ENCODE measurements at places on chromosomes 2 and 18. TPM values are rescaled to one million over a fixed set of nuclear protein-coding genes. Genes with fewer than 3 reads are reported as not detected.

GRCh38 chr2:71716697-71717624, 263.6 kb downstream of the DYSF start:
- peaks cover 16% of the 10 kb centered on the region for H3K27me3 ChIP-seq
- H3K36me3 ChIP-seq, result no peaks in the 10 kb centered on the region
- no peak overlapping the region for H3K4me3 ChIP-seq
- DNase-seq, result no peak
- no peak overlapping the region for H3K27ac ChIP-seq

- H3K4me1 ChIP-seq, result peaks cover 40% of the 10 kb centered on the region
- peak overlapping the region; percentile 87 for H3K27ac ChIP-seq
- DNase-seq, result peak; percentile 99
- no peak overlapping the region for H3K4me3 ChIP-seq
- no peaks in the 10 kb centered on the region for H3K27me3 ChIP-seq
Observed at GRCh38 chr2:10493634-10494281, 45.6 kb upstream of the ODC1 start.

- no peak for DNase-seq
- no peak overlapping the region for H3K4me3 ChIP-seq
- peaks cover 20% of the 10 kb centered on the region for H3K36me3 ChIP-seq
- H3K27me3 ChIP-seq, result no peaks in the 10 kb centered on the region
Observed at GRCh38 chr2:112827604-112828185, 8.9 kb downstream of the IL1B start.

DNA sequence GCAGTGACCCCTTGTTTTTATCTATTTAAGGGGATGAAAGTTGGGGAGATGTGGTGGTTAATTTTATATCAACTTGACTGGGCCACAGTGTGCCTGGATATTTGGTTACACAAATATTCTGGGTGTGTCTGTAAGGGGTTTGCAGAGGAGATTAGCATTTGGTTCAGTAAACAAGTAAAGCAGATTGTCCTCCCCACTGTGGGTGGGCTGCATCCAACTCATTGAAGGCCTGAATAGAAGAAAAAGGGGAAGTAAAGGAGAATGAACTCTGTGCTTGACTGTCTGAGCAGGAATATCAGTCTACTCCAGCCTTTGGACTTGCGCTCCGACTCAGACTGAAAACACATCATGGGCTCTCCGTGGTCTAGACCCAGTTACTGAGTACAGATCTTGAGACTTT, 80.9 kb downstream of the GCA start:
- DNase-seq, result no peak
- H3K27me3 ChIP-seq, result no peaks in the 10 kb centered on the region
- H3K4me3 ChIP-seq, result no peak overlapping the region
- H3K4me1 ChIP-seq, result no peaks in the 10 kb centered on the region

- no peak overlapping the region for H3K4me3 ChIP-seq
- H3K4me1 ChIP-seq, result peaks cover 20% of the 10 kb centered on the region
- no peak overlapping the region for H3K27ac ChIP-seq
- no peak for DNase-seq
- H3K27me3 ChIP-seq, result no peaks in the 10 kb centered on the region
- peaks cover 3% of the 10 kb centered on the region for H3K36me3 ChIP-seq
Observed at GRCh38 chr2:15359716-15360531, 201.2 kb downstream of the NBAS start.

DNA sequence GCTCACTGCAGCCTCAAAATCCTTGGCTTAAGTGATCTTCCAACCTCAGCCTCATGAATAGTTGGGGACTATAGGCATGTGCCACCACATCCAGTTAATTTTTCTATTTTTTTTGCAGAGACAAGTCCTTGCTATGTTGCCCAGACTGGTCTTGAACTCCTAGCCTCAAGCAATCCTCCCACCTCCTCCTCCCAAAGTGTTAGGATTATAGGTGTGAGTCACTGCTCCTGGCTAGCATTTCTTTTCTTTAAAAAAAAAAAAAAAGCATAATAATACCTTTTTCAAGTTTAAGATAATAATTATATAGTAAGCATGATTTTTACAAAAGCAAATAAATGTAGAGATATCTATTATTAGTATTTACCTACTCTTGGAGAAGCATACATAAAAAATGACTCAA, 36.1 kb downstream of the PPP4R1 start:
- no peaks in the 10 kb centered on the region for H3K27me3 ChIP-seq
- no peak overlapping the region for H3K4me3 ChIP-seq
- H3K4me1 ChIP-seq, result peaks cover 9% of the 10 kb centered on the region
- peak overlapping the region; percentile 23 for H3K27ac ChIP-seq
- no peak for DNase-seq
- peaks cover 48% of the 10 kb centered on the region for H3K36me3 ChIP-seq

DNA sequence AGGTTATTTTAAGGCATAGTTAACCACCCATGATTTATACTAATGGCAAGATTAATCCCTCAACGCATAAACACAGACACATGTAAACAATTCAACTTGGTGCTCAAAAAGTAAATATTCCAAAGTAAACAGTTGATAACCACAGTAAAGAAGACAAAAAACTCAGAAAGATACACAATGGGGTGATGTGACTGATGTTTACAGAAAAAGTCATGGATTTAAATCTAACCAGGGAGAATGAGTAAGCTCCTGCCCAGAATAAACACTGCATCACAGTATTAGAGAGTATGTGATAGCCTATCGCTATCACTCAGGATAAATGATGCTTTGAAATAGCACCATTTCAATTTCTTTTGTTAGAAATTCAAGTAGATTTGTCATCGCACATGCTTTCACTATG, 49.3 kb downstream of the HIBCH start:
- H3K27me3 ChIP-seq, result no peaks in the 10 kb centered on the region
- no peak overlapping the region for H3K27ac ChIP-seq
- no peaks in the 10 kb centered on the region for H3K36me3 ChIP-seq
- H3K4me3 ChIP-seq, result no peak overlapping the region
- peaks cover 6% of the 10 kb centered on the region for H3K4me1 ChIP-seq
- DNase-seq, result no peak

- H3K27me3 ChIP-seq, result no peaks in the 10 kb centered on the region
- DNase-seq, result no peak
- no peak overlapping the region for H3K4me3 ChIP-seq
- no peak overlapping the region for H3K27ac ChIP-seq
- peaks cover 2% of the 10 kb centered on the region for H3K36me3 ChIP-seq
- H3K4me1 ChIP-seq, result peaks cover 7% of the 10 kb centered on the region
Observed at GRCh38 chr2:219368690-219369191, 19.0 kb downstream of the DNPEP start.

Gene UGT1A10
- 2.4 TPM for polyA plus RNA-seq

DNA sequence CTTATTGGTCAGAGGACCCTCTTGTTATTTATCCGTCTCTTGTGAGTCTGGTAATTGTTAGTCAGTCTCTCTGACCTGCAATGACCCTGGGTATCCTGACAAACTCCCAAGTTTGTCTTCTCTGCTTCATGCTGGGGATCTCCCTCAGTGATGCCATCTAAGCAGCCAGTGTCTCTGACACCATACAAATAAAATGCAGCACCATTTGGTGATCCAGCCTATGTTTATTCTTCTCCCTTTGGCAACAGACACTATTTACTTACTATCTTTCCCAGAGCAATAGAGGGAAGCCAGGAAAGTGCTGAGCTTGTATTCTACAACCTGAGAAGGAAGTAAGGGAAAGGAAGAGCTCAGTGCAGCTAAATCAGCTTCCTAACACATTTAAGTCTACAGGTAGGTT, 15.9 kb downstream of the SERPINE2 start:
- H3K4me3 ChIP-seq, result no peak overlapping the region
- no peaks in the 10 kb centered on the region for H3K4me1 ChIP-seq
- H3K36me3 ChIP-seq, result peaks cover 9% of the 10 kb centered on the region
- H3K27ac ChIP-seq, result no peak overlapping the region
- no peak for DNase-seq

Gene SERPINB10
- polyA plus RNA-seq, result 5.8 TPM

GRCh38 chr2:10057231-10058107, 14.1 kb downstream of the KLF11 start:
- H3K4me3 ChIP-seq, result peak overlapping the region; percentile 57
- DNase-seq, result peak; percentile 84
- H3K27me3 ChIP-seq, result no peaks in the 10 kb centered on the region
- peak overlapping the region; percentile 73 for H3K27ac ChIP-seq
- peaks cover 15% of the 10 kb centered on the region for H3K4me1 ChIP-seq
- peaks cover 3% of the 10 kb centered on the region for H3K36me3 ChIP-seq

DNA sequence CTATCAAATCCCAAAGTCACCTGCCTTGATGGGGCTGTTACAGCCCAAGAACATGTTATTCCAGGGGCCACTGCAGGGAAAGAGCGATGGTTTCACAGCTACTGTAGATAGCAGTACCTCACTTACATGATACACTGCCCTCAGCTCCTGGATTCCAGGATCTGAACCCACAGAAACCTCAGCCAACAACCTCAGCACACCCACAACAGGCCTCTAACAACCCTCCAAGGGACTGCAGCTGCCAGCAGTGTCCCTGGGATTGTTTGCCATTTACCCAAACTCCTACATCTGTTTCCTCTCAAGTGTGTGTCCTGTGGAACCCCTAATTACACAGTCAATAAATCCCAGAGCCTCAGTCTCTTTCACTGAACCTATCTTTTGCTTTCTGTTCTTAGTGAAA, 28.2 kb downstream of the OSBPL1A start:
- no peak overlapping the region for H3K27ac ChIP-seq
- DNase-seq, result no peak
- no peaks in the 10 kb centered on the region for H3K27me3 ChIP-seq
- no peaks in the 10 kb centered on the region for H3K36me3 ChIP-seq
- peaks cover 5% of the 10 kb centered on the region for H3K4me1 ChIP-seq

GRCh38 chr2:71455011-71455740, 1.8 kb downstream of the DYSF start:
- no peak overlapping the region for H3K27ac ChIP-seq
- H3K27me3 ChIP-seq, result no peaks in the 10 kb centered on the region
- H3K36me3 ChIP-seq, result no peaks in the 10 kb centered on the region

DNA sequence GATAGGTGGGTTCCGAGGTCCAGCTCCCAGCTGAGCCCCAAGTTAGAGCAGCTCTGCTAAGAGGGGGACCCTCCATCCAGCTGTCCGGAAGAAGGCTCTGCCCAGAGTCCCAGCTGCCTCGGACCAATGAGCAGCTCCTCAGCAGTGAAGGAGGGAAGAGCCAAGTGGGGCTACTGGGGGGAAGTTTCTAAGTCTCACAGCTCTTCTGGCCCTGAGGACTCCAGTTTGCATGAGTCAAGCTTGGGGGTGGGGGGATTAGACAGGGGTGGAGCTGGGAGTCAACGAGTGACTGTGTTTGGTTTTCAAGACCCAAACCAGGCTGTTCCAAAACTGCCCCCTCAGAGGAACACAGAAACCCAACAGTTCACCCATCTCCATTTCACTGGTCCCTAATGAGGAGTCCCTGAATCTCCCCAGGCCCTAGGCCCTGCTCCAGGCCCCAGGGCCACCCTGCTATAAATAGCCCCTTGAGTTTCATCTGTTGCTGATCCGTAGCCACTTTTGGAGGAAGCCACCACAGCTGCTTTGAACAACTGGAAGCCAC, 100.9 kb downstream of the TNS1 start:
- no peak overlapping the region for H3K27ac ChIP-seq
- H3K27me3 ChIP-seq, result peaks cover 33% of the 10 kb centered on the region
- peaks cover 29% of the 10 kb centered on the region for H3K4me1 ChIP-seq
- no peak overlapping the region for H3K4me3 ChIP-seq

DNA sequence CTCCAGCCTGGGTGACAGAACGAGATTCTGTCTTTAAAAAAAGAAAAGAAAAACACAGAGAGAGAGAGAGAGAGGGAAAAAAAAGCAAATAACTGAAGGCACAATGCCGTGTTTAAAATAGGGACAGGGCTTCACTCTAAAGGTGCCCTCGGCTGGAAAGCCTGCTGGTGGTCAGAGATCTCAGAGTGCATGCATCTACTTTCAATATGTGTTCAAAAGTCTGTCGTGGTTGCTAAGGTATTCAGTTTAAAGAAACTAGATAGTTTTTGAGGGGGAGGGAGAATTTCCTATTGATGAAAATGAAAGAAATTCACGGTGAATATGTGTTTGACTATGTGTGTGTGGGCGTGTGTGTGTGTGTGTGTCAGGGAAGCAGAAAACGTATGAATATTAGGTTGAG, 11.0 kb upstream of the CBLN2 start:
- no peaks in the 10 kb centered on the region for H3K4me1 ChIP-seq
- no peaks in the 10 kb centered on the region for H3K36me3 ChIP-seq
- no peak for DNase-seq

Gene OTOS
- polyA plus RNA-seq, result not detected

GRCh38 chr2:105768961-105769452, 24.3 kb downstream of the NCK2 start:
- H3K36me3 ChIP-seq, result peaks cover 11% of the 10 kb centered on the region
- peaks cover 14% of the 10 kb centered on the region for H3K4me1 ChIP-seq
- H3K4me3 ChIP-seq, result no peak overlapping the region
- no peak overlapping the region for H3K27ac ChIP-seq
- no peak for DNase-seq

Gene SPR
- 25.1 TPM for polyA plus RNA-seq

DNA sequence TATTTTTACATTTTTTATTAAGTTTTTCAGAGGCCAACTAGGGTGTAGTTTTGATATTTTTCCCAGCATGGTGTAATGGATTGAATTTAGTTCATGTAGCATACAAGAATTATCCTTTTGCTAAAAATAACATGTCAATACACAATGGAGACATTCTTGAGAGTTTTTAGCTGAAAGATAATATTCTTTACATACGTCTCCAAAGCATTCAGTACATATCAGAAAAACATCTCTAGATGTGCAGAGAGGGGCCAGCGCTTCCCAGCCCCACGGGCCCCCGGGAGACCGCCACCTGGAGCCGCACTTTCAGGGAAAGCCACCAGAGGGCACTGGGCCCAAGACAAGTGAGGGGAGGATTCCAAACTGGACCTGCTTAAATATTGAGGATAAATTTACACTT, 499.4 kb downstream of the GALR1 start:
- no peaks in the 10 kb centered on the region for H3K4me1 ChIP-seq
- no peaks in the 10 kb centered on the region for H3K27me3 ChIP-seq
- no peak for DNase-seq
- no peaks in the 10 kb centered on the region for H3K36me3 ChIP-seq

GRCh38 chr2:24725956-24726355, 67.2 kb downstream of the PTRHD1 start:
- no peak overlapping the region for H3K4me3 ChIP-seq
- no peaks in the 10 kb centered on the region for H3K4me1 ChIP-seq
- H3K36me3 ChIP-seq, result no peaks in the 10 kb centered on the region
- no peak overlapping the region for H3K27ac ChIP-seq

- no peak overlapping the region for H3K27ac ChIP-seq
- no peak overlapping the region for H3K4me3 ChIP-seq
- DNase-seq, result no peak
- no peaks in the 10 kb centered on the region for H3K27me3 ChIP-seq
- H3K4me1 ChIP-seq, result peaks cover 7% of the 10 kb centered on the region
Observed at GRCh38 chr18:73758446-73758845, 389.2 kb downstream of the FBXO15 start.

- DNase-seq, result no peak
- H3K27me3 ChIP-seq, result peaks cover 4% of the 10 kb centered on the region
- H3K4me1 ChIP-seq, result peaks cover 27% of the 10 kb centered on the region
- H3K36me3 ChIP-seq, result no peaks in the 10 kb centered on the region
- H3K27ac ChIP-seq, result no peak overlapping the region
Observed at GRCh38 chr2:119219873-119220272, 3.8 kb upstream of the STEAP3 start.

- no peak for DNase-seq
- H3K4me3 ChIP-seq, result peak within 1 kb of the TSS; percentile 53
- peaks cover 59% of the 10 kb centered on the region for H3K27me3 ChIP-seq
- peaks cover 17% of the 10 kb centered on the region for H3K4me1 ChIP-seq
Observed at GRCh38 chr2:152098496-152099366, at the start of gene CACNB4. TSS of gene CACNB4 (minus strand) at chr2:152099044.

GRCh38 chr2:126657636-126658318, 1.8 kb downstream of the GYPC start:
- no peak overlapping the region for H3K4me3 ChIP-seq
- H3K27ac ChIP-seq, result no peak overlapping the region
- no peaks in the 10 kb centered on the region for H3K4me1 ChIP-seq

Gene FEZ2
- polyA plus RNA-seq, result 29.6 TPM

GRCh38 chr18:50461251-50461650, 86.4 kb downstream of the SKA1 start:
- H3K36me3 ChIP-seq, result no peaks in the 10 kb centered on the region
- H3K27ac ChIP-seq, result no peak overlapping the region
- no peak overlapping the region for H3K4me3 ChIP-seq
- no peaks in the 10 kb centered on the region for H3K4me1 ChIP-seq
- DNase-seq, result no peak
- no peaks in the 10 kb centered on the region for H3K27me3 ChIP-seq

All from keratinocyte (primary cell).